ENCODE measurements at places on chromosomes 1 and 21.

GRCh38 chr1:65260851-65261473 is 48.4 kb upstream of the DNAJC6 start:
- no peak for DNase-seq

- DNase-seq: no peak
Measured at GRCh38 chr1:7346600-7347570, 424.2 kb upstream of the VAMP3 start.

GRCh38 chr1:66750577-66750976 is 1.7 kb upstream of the DYNLT5 start:
- no peak for DNase-seq

DNA sequence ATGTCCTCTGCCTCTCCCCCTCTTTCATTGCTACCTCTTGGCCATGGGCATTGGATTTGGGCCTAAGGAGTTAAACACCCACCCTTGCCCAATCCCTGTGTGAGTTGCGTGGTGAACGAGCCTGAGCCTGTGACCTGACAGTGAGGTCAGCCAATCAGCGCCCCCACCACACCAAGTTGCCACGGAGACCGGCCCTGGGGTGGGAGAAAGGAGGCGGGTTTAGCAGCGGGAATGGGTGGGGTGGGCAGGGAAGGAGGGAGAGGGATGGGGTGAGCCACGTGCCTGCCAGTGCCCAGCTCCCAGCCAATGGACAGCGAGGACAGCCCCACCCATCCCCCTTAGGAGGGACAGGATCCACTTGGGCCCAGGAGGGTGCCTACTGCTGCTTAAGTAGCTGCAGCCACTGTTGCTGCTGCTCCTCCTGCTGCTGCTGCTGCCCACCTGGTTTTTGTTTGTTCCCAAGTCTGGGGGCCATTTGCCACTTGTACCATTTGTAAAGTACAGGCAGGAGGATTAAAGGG is 9.5 kb downstream of the ZBTB7B start:
- DNase-seq: no peak

DNA sequence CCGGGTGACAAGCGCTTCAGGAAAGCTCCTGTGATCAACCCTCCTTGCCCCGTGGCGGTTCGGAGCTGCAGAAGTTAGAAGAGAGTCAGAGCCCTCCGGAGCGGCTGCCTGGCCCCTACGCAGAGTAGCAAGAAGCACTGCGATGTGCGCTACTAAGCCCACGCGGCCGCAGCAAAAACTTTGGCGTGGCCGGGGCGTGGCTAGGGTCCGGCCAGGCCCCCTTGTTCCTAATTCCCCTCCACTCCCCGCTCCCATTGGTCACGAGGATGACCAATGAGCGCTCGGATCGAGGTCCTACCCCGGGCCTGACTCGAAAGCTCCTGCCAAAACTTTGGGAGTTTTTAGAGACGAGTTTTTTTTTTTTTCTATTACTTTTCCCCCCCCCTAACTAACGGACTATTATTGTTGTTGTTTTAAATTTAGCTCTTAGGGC is at the start of gene HLX:
Gene HLX, plus strand, starts transcription at position 368 of the 433 bp plus-strand sequence. CDS start 415 bp downstream, outside the sequence.
- DNase-seq: no peak

- DNase-seq: no peak
Measured at GRCh38 chr1:90973897-90974798, 47.7 kb downstream of the ZNF644 start.
